Activated T-helper 1 cell treated with anti-CD3 and anti-CD28 coated beads, Interleukin-2, amount 50 U/mL, for 16 hours (primary cell): ENCODE measurements at places on chromosomes 7 and 10.

DNA sequence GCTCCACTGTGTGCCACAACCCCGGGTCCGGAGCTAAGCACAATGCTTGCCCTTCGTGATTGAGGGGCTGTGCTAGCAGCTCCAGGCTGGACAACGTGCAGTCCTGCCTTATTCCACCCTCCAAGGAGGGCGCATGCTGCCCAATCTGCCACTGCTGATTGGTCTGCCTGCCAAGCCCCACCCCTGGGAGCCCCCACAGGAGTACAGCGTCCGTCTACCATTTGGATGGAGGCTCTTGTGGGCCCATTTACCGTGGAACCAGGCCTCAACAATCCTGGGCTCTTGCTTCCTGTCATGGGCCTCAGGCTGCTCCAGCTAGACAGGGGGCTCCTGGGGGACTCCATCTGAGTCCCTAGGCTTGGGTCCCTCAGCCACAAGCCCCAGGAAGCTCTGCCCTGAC, 173.3 kb downstream of the SLIT1 start:
- no peak for DNase-seq

DNA sequence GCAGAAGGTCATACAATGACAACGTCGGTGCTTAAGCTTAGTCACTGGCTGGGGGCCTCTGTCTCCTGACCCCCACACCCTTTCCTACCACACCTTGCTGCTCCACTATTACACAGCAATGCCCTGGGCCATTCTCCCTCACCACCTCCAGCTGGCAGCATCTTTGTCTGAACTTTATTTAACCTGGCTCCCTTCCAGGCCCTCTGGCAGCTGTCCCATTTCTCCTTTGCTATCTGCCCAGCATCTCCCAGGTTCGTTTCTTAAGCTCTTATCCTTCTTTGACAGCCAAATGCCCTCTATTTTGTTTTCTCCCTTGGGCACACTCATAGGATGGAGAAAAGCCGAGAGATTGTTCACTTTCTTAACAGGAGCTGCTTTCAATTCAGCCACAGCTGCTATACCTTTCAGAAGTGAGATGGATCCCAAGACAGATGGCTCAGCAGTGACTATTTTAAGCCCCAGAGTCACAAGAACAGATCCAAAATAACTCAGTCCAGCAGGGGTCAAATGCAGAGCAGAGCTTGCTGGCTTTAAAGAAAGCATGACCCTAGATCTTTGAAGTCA, 1277.1 kb upstream of the AUTS2 start:
- no peak for DNase-seq

DNA sequence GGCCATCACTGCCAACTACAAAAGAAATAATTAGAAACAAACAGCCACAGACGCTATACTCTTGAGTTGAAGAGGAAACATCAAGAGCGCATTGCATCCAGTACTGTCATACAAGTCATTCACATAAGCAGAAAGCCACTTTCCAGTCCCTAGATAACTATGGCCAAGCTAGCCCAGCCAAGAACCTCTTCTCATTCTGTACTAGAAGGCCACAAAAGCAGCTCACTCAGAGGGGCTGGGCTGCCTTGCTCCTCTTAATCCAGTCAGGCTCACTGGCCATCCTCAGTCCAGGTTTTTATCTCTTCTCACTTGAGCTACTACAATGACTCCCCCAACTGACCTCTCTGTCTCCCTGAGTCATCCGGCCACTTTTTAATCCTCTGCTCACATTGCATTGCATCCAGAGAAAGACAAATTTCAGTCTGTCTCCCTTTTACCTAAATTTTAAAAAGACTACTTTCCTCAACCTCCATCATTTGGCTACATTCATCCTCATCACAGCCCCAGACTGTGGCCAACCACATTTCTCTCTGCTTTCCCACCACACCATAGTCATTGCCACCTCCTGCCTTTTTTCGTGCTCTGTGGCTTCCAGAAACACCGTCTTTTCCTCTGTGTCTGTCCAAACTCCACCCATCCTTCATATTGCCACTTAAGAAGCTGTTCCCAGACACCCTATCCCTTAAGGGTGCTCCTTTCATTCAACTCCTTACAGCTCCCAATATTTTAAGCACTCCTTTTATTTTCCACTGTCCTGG, 25.0 kb downstream of the PPP1R3C start:
- DNase-seq: no peak

GRCh38 chr7:38105874-38106483, 72.1 kb upstream of the STARD3NL start:
- DNase-seq: no peak

DNA sequence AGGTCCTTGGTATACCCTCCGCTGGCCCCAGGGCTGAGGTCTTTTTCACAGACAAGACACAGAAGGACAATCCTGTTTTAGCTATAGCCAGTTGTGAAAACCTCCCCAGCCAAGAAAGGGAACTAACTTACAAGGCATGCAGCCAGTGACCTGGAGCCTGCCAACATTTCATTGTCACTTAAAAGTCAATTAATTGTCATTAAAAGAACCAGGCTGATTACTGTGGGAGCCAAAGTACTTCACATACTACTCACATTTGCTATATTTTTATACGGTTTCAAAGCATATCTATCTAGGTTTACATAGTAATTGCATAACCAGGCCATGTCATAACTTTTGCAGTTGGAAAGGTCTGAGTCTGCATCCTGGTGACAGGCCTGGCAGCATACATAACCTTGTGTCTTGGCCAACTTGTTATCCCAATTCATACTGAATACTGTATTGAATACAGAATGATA, 31.1 kb downstream of the NRBF2 start:
- DNase-seq: no peak

GRCh38 chr10:839550-840205, 91.8 kb downstream of the LARP4B start:
- no peak for DNase-seq

- DNase-seq: no peak
Observed at GRCh38 chr10:46534828-46535524, 21.5 kb downstream of the GPRIN2 start.

DNA sequence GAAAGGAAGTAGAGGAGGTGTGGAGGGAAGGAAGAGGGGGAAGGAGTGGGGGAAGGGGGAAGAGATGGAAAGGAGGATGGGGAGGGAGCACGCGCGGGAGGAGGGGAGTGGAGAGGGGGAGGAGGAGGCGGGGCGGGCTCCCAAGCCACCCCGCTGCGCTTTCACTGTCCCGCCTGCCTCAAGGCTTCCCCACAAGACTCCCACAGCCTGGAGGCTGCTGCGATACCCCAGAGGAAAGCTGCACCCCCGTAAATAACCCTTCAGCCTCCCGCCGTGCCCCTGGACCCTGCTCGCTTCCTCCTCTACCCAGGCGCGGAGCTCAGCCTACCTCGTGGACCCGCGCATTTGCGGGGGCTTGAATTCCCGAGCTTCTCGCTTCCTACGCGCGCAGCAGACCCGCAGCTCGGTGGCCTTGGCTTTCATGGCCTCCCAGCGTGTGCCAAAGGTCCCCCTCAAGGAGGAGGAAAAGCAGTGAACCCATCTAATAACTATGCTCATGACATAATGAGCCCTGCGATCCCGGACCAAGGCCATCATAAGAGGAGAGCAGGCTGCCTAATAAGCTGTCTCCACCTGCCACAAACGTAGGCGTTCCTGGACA, at the start of gene C10orf67:
TSS of gene C10orf67 (minus strand) at position 557 of the 601 bp plus-strand sequence. CDS start at position 534, 23 bp downstream.
- no peak for DNase-seq

DNA sequence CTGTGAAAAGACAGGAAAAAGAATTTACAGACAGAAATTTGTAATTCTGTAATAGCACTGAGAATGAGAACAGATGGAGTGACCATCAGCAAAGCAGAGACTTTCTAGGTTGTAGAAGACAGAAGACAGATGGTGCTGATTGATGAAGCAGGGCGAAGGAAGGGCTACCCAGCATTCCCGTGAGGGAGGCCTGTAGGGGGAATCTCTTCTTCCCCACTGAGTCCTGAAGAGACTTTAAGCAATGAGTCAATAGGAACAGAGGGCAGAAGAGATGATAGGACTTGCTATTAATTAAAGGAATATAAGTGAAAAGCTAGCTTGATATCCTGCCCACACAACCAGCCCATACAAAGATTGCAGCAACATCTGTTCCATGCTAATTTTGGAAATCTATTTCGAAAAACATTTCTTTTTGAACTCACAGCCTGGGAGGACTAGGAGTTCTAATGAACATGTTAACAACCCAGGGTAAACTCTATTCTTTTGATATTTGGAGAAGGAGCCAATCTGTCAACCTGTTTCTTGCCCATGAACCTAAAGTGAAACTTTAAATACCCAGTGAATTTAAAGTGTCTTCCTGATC, 44.1 kb downstream of the RALA start:
- DNase-seq: no peak

GRCh38 chr7:41977151-41977651, 259.8 kb downstream of the GLI3 start:
- no peak for DNase-seq

DNA sequence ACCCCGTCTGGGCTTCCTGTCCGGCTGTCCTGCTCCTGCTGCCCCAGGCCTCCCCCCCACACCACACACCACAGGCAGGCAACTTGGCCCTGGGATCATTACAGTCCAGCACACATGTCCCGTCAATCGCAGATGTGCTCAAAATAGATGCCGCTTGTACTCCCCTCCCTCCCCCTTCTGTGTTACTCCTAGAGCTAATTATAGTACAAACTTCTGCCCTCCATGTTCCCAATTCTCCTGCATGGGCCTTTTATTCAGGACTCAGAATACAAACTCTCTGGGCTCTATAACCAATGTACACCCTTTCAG, at the start of gene SYNPO2L:
TSS of gene SYNPO2L (minus strand) at position 40 of the 309 bp plus-strand sequence. CDS start 107 bp downstream, outside the sequence.
- DNase-seq: no peak

DNA sequence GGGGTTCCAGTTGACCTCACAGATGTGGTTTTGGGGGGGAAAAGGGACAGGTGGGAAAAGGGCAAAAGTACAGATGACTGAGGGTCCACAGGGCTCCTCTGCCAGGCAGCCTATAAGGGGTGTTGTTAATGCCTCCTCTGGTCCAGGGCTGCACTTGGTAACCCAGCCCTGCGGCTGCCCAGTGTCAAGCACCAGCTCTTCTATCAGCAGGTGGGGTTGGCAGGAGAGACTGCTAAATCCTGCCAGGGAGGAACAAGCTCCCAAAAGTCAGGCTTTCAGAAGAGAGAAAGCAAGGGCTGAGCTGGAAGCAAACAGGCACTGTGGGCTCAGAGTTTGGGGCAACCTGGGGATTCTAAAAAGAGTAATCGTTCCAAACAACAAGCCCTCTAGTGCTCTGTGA, 39.1 kb downstream of the LRRC20 start:
- no peak for DNase-seq

DNA sequence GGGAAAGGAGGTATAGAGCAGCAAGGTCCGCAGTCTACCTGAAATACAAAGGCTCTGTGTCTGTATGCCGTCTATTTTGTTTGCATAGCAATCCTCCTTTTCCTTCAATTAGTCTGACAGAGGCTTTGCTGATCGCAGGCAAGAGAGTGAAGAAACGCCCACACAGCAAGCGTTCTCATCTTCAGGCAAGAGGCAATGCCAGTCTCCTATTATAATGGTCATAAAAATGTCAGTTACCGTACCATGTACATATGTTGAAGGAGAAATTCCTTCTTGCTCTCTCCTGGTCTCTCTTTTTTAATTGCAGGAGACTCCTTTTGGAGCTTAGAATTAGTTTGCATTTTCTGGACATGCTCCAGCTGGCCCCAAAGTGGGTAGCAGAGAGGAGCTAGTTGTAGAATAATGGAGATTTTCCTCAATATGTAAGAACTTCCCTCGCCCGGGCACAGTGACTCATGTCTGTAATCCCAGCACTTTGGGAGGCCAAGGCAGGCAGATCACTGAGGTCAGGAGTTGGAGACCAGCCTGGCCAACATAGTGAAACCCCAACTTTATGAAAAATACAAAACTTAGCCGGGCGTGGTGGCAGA, 139.5 kb downstream of the PFKFB3 start:
- no peak for DNase-seq

DNA sequence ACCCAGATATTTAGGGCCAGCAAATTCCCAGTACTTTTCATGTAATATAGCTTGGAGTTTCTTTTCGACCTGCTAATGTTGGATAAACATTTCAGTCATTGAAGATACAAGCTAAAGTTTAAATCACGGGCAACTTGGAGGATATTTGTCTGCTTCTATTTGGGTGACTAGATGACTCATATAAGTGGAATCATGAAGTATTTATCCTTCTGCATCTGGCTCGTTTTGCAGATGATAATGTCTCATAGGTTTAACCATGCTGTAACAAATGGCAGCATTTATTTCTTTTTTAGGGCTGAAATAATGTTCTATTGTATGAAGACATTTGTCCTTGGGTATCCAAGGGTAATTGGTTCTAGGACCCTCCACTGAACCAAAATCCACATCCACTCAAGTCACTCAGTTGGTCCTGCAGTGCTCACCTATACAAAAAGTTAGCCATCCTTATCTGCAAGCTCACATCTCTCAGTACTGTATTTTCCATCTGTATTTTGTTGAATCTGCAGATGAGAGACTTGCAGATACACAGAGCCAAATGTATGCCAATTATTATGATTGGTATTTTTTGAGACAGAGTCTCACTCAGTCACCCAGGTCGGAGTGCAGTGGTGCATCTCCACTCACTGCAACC, 187.2 kb upstream of the CSTF2T start:
- DNase-seq: no peak

DNA sequence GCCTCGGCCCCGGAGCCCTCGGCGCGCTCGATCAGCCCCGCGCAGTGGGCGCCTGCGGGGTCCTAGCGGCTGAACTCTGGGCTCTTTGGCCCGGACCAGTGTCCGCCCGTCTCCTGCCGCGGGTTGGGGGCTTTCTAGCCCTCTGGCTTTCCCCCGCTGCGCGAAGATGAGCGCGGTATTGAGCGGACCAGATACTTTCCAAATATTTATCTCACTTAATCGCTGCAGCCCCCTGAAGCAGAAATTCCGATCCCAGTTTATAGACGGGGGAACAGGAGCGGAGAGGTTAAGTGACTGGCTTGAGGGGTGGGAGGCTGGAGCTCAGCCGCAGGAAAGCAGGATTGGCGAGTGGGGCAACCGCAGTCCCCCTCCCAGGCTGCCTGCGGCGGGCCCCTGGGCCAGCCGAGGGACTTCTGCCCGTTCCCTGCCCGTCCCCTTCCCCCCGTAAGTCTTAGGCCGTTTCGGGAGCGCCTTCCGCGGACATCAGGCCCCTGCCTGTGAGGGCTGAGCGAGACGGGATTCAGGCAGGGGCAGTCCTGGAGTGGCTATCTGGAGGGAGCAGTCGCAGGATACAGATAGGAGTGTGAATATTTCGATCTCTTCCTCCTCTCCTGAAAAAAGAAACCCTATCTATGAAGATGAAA, 565 bp downstream of the STRIP2 start:
- DNase-seq: no peak

GRCh38 chr7:815284-816216, 16.7 kb upstream of the SUN1 start:
- no peak for DNase-seq

DNA sequence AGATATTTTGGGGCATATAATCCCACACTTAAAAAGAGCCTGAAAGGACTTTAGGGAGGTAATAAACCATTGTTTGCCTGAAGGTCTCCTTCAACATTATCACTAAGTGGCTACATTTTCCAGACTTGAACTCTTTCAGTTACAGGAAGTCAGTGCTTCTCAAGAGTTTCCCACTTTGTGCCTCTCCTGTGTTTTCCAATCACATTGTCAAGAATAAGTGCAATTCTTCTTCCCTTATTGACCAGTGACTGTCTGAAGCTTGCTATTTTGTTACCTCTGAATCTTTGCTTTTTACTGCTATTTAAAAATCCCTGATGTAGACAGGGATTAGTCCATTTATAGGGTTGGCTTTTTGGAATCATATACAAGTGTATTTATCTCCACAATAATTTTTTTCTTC, 346.7 kb upstream of the ANKRD30A start:
- no peak for DNase-seq

- no peak for DNase-seq
Observed at GRCh38 chr7:129315960-129316359, 91.1 kb downstream of the AHCYL2 start.

GRCh38 chr7:120442838-120443237, 169.9 kb downstream of the KCND2 start:
- DNase-seq: no peak

- DNase-seq: no peak
Observed at GRCh38 chr7:149569025-149569725, 71.6 kb upstream of the ZNF746 start.
